ENCODE measurements at places on chromosomes 5 and 9. TPM values are rescaled to one million over a fixed set of nuclear protein-coding genes. Genes with fewer than 3 reads are reported as not detected.
A peak's percentile ranks its signal among the peaks of the same experiment; 100 is the strongest.

DNA sequence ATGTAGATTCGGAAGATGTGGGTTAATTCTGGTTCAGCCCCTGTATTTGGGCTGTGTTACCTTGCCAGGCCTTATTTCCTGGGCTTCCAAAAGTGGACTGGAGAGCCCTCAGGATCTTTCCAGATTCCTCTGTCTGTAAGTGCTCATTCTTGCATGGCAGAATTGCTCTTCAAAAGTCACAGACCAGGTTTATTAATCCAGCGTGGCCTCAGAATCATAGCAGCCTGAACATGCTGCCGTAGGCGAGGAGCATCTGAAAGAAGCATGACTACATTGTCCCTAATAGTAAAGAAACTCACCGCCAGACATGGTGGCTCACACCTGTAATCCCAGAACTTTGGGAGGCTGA lies 307.8 kb downstream of the GADD45G start:
- DNase-seq, result no peak

DNA sequence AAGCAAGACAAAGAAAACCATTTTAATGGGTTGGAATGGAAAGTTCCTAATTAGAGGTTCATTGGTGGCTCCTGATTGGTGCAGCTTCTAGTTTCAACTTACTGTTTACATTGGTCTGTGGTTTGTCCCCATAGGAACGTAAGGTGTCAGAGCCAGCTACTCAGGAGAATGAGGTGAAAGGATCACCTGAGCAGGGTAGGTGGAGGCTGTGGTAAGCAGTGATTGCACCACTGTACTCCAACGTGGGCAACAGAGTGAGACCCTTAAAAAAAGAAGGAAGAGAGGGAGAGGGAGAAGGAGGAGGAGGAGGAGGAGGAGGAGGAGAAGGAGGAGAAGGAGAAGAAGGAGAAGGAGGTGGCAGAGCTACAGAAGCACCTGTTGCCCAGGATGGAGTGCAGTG lies 30.4 kb downstream of the KCNIP1 start:
- no peak for DNase-seq

The TTC23L gene
- 0.72 TPM for total RNA-seq

GRCh38 chr9:113998525-113999255 lies 79.4 kb downstream of the AMBP start:
- DNase-seq, result peak; percentile 69

DNA sequence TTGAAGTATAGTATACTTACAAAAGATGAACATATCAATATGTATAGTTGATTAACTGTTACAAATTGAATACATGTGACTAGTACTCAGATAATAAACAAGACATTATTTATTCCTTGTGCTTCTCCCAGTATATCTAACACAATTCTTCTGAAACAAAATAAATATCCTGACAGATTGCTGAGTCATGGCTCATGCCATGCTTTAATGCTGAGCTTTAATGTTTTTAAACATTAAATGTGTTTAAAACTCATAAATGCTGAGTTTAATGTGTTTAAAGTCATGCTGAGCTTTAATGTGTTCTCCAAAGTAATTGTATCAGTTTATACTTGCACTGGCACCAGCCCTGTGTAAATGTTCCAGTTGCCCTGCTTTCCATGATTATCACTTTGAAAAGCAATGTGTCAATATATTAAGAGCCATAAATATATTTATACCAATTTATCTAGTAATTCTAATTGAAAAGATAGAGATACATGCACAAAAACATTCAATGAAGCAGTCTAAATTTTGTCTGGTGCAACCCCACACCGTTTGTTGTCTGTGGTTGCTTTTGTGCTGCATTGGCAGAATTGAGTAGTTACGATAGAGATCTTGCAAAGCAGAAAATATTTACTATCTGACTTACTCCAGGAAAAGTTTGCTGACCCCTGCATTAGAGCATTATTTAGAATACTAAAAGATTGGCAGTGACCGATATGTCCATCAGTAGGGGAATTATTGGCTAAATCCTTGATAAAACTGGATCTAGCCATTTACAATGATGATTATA lies 15.7 kb downstream of the KIAA1958 start:
- DNase-seq, result no peak

DNA sequence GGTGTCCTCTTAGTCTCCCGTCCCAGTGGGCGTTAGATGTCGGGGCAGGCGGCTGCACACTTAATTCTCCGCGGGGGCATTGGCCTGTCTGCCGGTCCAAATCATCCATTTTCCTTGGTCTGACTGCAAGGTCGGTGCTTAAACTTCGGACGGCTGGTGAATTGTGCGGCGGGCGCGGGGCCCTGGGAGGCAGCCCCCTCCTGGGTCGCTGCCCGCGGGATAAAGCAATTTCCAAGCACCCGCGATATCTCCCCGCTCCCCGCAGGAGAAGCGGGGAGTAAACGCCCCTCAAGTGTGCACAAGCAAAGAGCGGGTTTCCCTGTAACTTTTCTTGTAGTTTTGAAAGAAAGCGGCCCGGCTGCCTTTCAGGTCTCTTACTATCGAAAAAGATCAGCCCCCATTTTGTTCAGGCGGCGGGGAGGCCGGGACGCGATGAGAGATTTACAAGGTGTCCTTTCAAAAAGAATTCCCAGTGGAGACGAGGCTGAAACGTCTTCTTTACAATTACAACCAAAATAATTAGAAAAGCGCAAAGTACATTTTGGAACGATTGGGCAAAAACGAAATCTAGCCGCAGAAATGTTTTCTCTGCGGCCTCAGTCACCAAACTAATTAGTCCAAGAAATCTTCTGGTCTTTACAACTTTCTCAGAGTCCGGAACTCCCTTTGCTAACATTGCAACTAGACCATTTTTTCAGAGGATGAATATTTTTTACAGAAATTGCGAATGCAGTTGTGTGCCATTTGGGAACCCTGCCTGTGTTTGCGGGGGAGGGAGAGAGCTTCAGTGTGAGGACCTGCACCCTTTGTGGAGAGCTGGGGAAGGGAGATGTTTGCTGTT lies 1.8 kb downstream of the IRX1 start:
- DNase-seq, result no peak

DNA sequence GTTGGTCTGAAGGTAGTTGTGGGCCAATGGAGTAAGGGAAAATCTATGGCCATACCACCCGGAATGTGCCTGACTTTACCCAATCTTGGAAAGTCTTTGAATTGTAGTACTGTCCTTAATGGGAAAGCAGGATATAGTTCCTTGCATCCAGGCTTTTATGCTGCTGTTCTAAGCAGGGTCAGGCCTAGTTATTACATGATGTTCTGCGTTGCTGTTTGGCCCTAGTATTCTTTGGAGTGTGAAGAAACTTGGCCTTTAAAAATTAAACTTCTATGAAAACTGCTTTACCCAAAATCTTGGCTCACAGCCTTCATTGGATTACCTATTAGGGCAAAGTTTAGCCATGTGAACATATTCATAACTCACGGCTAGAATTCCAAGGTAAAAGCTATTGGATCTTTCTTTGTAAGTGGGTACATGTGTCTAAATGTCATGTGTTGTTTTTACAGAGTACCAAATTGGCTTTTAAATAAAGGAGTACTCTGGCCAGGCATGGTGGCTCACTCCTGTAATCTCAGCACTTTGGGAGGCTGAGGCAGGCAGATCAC lies 211.1 kb downstream of the DTWD2 start:
- DNase-seq, result no peak

The SLC24A2 gene
- total RNA-seq, result not detected

The GMCL2 gene
- not detected for total RNA-seq

DNA sequence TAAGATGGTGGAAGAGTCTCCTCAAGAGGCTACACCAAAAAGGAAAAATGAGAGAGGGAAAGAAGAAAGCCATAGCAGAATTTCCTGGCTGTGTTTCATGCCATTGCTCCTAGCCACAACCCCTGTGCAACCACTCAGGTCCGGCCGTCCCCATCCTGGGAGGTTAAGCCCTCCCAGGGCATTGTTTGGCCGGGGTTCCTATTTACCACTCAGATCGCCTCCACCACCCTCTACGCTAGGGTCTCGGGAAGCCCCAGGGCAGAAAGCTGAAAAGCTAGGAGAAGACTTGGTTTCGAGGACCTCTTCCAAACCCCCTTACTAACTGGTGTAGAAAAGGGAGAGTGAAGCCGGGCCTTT lies 715 bp downstream of the RC3H2 start:
- peak; percentile 53 for DNase-seq

The SLC6A18 gene
- total RNA-seq, result not detected

DNA sequence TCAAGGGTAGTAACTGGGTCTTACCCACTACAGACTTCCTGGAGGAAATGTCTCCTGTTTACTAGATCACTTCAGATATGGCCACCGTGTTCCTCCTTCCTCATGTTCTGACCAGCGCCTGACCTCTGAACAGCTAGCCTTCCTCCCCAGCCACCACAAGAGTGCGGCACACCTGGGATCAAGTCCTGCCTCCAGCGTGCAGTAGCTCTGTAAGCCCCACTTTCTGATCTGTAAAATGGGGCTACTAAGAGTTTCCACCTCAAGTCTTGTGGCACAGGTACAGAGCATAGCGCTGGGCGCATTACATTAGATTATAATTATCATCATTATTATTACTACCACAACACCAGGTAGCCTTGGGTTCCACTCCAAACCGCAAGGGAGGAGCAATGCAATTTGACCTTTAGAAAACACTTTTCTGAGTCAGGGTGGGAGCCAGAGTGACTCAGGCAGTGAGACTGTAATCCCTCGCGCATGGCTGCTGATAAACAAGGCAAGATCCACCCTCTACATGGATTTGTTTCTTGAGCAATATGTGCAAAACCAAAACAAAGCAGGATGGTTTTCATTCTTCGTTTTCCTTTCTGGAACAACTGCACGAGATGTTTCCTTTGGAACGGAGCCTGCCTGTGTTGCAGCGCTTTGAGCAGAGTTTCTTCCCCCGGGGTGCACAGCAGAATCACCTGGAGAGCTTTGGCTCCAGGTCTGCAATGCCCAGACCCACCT lies 65.0 kb upstream of the ANGPTL2 start:
- peak; percentile 82 for DNase-seq

The AHRR gene
- total RNA-seq, result 1.9 TPM

Data from aorta (tissue), 5 donors.